NCI-H1436 (cell line): ENCODE measurements at places on chromosomes 4 and X.

- no peak for DNase-seq
These were observed 131.9 kb upstream of the SMIM31 start for GRCh38 chr4:164621886-164622521.

GRCh38 chrX:119398974-119399771 is at the start of gene SLC25A43:
TSS of gene SLC25A43 (plus strand) at chrX:119399336. CDS start at chrX:119399404, 68 bp downstream.
- DNase-seq = no peak

- DNase-seq = no peak
These were observed 155.7 kb downstream of the SLC4A4 start for GRCh38 chr4:71494539-71494938.

- DNase-seq = no peak
These were observed 108.3 kb downstream of the AFAP1 start for GRCh38 chr4:7831330-7831729.

DNA sequence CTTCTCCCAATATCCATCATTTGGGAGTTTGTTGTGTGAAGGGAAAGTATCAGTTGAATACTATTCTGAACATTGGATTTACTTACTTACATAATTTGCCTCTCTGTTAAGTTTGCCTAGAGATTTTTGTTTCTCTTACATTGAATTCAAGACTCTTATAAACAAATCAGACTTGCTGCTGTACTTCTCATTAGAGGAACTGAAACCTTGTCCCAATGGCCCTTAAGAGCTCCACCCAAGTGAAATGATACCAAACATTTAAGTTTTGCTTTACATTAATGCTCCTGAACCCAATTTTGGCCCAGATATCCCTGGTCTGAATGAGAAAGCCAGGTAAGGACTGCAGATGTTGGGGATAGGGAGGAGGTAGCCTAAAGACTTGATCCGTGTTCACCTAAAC is 32.0 kb downstream of the HAND2 start:
- no peak for DNase-seq

GRCh38 chrX:21375708-21376009 is 1.4 kb downstream of the CNKSR2 start:
- DNase-seq = no peak

DNA sequence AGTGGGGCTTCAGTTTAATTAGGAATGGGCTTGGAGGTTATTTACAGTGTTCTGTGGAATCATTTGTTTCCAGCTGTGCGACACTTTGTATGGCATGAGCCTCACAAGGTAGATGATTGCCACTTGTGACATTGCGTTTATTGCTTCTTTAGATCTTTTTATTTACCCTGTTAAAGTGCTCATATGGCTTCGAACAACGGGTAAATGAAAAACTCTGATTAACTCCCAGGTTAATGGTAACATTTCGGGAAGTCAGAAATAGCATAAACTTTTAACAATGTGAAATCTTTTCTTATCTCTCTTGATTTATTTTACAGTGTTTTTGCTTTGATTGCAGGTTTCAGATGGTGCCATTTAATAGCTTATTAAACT is 494.3 kb downstream of the IDS start:
- peak; percentile 72 for DNase-seq

GRCh38 chr4:163591614-163592020 is 97.1 kb downstream of the TMA16 start:
- DNase-seq = no peak

DNA sequence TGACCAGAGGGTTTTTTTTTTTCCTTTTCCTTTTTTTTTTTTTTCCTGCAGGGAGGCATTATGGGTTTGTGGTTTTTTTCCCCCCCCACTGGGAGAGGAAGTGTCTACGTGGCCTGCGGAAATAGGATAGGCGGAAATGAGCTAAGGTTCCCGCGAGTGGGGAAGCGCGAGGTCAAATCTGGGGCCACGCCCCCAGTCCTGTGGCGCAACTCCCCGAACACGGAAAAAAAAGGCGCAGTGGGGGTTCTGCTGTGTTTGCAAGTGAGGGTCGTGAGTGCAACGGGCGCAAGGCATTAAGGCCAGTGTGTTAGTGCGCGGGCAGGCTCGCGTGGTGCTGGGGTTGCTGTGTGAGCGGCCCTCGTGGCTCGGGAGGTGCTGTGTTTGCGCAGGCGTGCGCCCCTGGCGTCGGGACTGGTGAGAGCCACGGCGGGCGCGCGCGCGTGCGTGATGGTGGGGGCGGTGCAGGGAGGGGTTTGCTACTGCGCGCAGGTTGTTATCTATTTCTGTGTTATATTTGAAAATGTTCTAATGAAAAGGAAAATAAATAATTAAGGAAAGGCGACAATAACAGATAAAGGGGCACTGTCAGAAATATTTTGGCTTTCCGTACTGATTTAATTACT is 685 bp upstream of the MORF4L2 start:
- DNase-seq = peak; percentile 85

DNA sequence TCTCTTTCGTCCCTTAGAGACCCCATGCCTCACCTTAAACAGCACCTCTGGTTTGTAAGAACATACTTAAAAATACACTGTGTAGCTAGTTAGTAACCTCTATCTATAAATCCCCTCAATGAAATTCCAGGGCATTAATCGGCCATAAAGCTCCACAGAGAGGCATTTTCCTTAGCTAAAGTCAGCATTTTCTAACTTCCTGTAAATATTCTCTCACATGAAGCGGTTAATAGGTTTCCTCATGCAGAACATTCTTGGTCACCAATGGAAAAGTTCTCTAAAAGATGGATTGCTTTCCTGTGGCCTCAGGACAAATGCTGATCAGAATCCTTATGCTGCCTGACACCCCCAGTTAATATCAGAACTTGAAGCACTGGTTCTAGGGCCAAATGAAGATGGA is 248.6 kb upstream of the BOD1L1 start:
- DNase-seq = no peak

- DNase-seq = no peak
These were observed 146.8 kb downstream of the PPP3CA start for GRCh38 chr4:101200561-101200960.

- no peak for DNase-seq
These were observed 41.1 kb upstream of the NKAP start for GRCh38 chrX:119984652-119985051.
